ENCODE measurements at places on chromosomes 4 and X.

- DNase-seq = no peak
These were observed 50.1 kb downstream of the TSPAN5 start for GRCh38 chr4:98608356-98608755.

DNA sequence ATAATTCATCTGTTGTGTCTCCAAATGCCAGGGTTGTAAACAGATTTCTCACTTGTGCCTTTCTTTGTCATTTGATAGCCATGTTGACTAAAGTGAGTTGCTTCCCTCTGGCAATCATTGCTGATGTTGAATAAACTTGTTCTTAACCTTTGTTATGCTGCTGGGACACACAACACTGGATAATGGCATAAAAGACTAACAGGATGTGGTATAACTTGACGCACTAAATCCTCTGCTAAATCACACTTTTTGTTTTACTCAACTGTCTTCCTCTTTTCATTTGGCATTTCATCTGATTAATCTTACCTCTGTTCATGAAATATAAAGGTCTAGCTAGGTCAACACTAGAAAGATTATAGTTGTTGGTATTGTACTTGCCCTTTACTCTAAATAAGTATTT is 17.6 kb upstream of the CXCL5 start:
- no peak for DNase-seq

DNA sequence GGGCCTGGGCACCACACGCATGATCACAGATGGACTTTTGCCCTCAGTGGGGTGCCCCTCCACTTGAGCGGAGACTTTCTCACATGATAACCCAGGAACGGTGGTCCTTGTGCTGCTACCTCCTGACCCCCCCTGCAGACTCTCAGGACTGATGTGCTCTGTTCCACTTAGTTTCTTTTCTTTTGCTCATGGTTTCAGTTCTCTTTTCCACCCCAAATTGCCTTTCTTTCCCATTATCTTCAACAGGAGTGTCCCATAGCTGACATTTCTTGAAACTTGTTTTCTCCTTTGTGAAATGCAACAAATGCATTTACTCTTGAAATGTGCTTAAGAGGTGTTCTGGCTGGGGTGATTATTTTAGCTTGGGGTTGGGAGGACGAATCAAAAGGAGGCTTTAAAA is 9.0 kb downstream of the MPC1L start:
- DNase-seq = no peak

- no peak for DNase-seq
These were observed 62.5 kb downstream of the RGS12 start for GRCh38 chr4:3355266-3355748.

DNA sequence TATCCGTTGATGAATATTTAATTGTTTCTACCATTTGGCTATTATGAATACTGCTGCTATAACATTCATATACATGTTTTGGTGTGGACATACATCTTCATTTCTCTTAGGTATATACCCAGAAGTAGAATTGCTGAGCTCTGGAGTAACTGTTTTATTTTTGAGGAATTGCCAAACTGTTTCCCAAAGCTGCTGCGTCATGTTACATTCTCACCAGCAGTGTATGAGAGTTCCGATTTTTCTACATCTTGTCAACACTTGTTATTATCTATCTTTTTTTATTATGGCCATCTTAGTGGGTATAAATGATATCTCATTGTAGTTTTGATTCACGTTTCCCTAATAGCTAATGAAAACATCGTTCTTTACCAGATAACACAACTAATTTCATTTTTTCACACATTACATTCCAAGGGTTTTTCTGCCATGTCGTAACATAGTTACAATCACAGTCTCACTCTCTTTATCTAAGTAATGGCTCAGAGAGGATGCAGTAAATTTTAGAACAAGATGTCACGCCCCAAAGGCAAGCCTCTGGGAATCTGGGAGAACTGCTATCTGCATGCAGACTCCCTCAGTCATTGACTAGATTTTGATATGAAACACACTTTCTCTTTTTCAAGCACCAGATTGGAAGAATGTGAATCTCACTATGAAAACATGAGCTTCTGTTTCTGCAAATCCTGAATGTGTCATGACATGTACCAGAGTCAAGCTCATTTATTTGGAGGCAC is 10.3 kb downstream of the ARHGAP6 start:
- no peak for DNase-seq

- DNase-seq = no peak
These were observed 63.6 kb upstream of the PTCHD1 start for GRCh38 chrX:23271026-23271425.

DNA sequence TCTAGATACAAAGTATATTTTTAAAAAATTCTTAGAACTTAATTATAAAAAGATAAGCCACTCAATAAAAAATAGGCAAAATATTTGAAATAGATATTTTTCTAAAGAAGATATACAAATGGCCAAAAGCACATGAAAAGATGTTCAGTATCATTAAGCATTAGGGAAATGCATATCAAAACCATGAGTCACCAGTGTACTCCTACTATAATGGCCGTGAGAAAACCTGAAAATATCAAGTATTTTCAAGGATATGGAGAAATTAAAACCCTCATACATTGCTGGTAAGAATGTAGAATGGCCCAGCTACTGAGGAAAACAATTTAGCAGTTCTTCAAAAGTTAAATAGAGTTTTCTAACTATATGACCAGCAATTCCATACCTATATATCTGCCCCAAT is 337.9 kb downstream of the CAMK2D start:
- DNase-seq = no peak

DNA sequence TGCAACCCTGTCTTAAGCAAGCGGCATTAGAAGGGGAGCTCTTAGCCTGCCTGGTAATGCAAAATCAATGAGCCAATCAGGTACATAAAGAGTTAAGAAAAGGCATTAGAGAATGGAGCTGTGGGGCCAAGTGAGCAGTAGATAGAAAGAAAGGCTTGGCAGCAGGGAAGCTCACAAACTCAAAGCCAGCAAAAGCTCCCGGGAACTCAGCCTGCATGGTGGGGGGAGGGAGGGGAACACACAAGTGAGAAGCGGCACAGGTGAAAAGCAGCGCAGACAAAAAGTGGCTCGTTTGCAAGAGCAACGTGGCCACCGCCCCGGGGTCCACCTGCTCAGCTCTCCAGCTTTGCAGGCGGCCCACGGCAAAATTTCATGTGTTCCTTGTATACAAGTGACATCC is 818.5 kb downstream of the FAM133A start:
- DNase-seq = no peak

GRCh38 chrX:11423362-11423818 is 130.2 kb downstream of the AMELX start:
- no peak for DNase-seq

GRCh38 chr4:17523662-17524061 is 8.7 kb downstream of the CLRN2 start:
- no peak for DNase-seq

DNA sequence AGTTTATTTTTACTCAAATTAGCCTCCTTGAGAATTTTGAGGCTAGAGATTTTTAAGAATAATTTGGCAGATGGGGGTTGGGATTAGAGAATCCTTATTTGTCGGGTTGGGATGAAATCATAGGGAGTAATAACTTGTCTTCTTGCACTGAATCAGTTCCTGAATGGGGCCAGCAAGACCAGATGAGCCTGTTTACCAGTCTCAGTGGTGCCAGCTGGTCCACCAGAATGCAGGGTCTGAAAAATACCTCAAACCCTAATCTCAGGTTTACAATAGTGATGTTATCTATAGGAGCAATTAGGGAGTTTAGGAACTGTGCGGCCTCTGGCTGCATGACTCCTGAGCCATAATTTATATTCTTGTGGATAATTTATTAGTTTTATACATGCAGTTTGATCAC is 705.9 kb upstream of the AGA start:
- DNase-seq = no peak

GRCh38 chr4:48255072-48255958 is 14.3 kb downstream of the TEC start:
- DNase-seq = no peak

GRCh38 chrX:30693999-30694650 is 40.9 kb downstream of the GK start:
- no peak for DNase-seq

DNA sequence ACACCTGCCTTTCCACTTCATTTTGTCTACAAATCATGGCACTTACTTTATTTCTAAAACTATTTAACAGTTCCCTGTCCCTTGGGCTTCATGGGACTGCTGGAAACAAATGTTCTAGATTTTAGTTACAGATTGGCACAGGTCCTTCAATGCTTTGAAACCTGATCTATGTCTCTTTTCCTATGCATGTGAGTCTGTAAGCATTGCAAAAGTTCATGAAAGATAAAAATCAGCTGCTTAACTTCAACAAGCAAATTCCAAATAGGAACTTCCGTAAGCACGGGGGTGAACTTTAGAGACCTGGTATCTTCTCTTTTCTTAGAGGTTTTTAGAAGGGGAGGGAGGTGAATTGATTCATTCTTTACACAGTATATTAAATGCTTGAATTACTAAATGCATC is 9.5 kb downstream of the LGI2 start:
- no peak for DNase-seq

DNA sequence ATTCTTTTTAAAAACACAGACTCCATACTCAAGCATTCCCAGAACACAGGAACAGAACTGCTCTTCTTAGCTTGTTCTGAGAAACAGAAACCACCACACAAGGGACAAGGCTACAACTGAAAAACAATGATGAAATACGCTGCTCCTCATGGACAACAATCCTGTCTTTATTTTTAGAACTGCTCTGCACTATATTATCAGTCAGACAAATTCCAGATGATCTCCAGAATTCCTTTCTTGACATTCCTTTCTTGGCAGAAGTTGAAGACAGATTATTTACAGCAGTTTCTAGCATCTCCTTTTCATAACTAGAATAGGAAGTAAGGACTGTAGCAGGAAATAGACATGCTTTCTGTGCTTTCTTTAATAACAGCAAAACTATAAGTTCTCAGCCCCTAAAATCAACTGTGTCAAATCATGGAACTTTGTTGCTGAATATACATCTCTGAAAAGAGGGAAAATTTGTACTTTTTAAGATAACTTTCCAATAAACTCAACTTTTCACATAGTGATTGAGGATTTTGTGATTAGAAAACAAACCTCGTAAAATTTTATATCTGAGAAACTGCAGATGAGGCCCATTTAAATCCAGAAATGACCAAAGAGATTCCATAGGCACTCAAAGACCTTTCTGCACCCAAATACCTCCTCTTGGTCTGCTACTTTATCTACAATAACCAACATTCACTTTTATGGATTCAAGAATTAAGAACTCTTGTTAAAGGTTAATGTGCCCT is 35.9 kb downstream of the ANTXR2 start:
- DNase-seq = no peak

DNA sequence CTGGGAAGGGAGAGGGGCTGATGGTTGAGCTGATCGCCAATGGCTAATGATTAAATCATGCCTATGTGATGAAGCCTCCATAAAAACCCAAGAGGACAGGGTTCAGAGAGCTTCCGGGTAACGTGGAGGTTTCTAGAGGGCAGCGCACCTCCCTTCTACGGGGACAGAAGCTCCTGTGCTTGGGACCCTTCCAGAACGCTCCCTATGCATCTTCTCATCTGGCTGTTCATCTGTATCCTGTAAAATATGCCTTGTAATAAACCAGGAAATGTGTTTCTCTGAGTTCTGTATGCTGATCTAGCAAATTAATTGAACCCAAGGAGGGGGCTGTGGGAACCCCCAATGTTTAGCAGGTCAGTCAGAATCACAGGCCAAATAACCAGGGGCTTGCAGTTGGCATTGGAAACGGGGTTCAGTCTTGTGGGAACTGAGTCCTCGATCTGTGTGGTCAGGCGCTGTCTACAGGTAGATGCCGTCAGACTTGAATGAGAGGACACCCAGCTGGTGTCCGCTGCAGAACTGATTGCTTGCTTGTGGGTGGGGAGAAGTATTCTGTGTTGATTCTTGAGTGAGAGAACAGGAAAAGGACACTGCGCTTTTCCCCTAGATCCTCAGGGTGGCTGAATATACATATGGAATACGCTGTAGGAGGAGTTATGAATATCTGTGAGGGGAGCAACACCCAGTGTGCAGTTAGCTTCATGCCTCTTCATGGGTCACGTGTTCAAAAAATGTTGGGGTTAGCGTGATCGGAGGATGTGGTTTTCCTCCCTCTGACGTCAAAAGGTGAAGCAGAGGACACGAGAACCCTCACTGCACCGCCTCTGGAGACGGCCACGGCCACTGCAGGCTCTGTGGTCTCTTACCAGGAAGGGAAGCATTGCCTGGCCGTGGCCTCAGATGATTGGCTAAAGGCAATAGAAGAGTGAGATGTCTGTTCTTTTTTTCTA is 29.2 kb downstream of the HTT-AS start:
- no peak for DNase-seq

DNA sequence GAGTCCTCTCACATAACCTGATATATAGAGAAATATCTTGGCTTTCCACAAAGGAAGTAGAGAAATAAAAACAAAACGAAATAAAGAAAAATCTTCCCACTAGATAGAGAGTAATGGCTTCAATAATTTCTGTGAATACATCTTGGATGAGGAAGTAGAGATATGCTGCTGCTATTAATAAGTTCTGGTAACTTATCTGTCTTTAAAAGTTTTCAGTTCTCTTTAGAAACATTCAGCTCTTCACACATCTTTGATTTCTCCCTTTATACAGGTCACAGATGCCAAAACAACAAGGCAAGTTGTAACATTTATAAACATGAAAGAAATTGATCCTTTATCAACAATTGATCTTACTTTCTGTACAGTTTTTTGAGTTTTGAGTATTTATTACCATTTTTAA is 615.8 kb downstream of the TRAM1L1 start:
- DNase-seq = no peak

DNA sequence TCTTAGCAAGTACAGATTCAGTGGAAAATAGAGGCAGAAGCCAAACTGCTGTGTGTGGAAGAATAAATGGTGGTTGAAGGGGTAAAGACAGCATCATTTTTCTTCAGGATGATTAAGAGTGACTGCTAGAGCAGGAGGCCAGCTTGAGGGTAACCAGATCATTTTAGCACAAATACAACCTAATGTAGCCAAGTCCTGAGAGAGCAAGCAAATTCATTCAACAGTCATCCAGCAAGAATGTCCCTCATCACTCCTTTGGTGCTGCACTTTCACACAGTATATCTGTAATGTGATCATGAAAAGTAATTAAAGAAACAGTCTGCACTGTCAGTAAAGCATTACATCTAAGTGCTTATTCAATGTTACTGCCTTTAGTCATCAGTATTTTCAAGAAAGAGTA is 44.8 kb downstream of the NPFFR2 start:
- no peak for DNase-seq

GRCh38 chr4:21709031-21709430 is 239.5 kb downstream of the KCNIP4 start:
- DNase-seq = no peak

DNA sequence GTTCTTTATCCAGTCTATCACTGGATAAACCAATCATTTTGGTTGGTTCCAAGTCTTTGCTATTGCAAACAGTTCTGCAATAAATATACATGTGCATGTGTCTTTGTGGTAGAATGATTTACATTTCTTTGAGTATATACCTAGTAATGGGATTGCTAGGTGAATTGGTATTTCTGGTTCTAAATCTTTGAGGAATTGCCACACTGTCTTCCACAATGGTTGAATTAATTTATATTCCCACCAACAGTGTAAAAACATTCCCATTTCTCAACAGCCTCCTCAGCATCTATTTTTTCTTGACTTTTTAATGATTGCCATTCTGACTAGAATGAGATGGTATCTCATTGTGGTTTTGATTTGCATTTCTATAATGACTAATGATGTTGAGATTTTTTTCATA is 791.7 kb upstream of the AGA start:
- DNase-seq = no peak

GRCh38 chr4:181289198-181289597 is 954.0 kb upstream of the TENM3 start:
- DNase-seq = no peak
